ENCODE measurements at places on chromosomes 1 and 21. TPM values are rescaled to one million over a fixed set of nuclear protein-coding genes. Genes with fewer than 3 reads are reported as not detected.

GRCh38 chr1:212640223-212640878 lies 31.8 kb downstream of the ATF3 start:
- DNase-seq, result no peak

DNA sequence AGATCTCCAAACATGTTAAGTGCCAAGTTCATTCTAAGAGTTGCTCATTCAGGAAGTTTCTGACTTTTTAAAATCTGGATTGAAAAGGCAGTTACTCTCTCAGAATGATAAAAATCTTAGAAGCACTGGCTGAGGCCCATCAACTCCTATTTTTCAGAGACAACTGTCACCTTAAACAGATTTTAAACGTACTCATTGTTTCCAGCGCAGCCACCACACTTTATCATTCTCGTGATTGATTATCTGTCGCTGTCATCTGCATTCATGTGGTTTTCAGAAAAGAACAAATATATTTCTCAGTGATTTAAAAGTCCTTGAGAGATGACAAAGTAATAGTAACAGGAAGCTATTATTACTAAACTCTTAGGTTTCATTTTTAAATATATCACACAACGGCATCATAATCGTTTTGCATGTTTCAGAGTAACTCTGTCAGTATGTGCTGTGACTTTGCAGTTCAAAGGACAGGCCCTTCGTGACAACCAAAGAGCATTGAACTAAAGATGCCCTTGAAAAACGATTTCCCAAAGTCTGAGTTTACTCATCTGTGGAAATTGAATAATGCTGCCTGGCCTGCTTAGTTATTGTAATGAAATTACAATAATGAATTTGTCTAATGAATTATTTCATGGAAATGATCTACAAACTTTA lies 14.9 kb upstream of the KCNK1 start:
- DNase-seq, result no peak

DNA sequence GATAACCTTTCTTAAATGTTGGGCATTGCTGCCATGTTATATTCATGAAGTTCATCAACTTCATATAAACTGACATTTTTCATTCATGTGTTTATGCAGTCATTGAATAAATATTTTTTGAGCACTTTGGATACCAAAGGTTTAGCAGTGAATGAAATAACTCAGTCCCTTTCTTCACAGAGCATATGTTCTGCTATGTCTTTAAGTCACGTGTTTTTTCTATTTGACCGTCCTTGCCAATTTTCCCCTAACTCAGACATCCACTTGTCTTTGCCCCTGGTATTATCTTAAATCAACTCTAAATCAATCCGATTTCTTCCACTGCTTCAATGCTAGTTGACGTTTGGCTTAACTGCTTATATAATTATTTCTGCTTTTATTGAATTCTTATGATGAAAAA lies 16.6 kb downstream of the ADARB1 start:
- no peak for DNase-seq

- DNase-seq, result peak; percentile 55
Observed at GRCh38 chr1:54355931-54356679, 50.1 kb downstream of the SSBP3 start.

DNA sequence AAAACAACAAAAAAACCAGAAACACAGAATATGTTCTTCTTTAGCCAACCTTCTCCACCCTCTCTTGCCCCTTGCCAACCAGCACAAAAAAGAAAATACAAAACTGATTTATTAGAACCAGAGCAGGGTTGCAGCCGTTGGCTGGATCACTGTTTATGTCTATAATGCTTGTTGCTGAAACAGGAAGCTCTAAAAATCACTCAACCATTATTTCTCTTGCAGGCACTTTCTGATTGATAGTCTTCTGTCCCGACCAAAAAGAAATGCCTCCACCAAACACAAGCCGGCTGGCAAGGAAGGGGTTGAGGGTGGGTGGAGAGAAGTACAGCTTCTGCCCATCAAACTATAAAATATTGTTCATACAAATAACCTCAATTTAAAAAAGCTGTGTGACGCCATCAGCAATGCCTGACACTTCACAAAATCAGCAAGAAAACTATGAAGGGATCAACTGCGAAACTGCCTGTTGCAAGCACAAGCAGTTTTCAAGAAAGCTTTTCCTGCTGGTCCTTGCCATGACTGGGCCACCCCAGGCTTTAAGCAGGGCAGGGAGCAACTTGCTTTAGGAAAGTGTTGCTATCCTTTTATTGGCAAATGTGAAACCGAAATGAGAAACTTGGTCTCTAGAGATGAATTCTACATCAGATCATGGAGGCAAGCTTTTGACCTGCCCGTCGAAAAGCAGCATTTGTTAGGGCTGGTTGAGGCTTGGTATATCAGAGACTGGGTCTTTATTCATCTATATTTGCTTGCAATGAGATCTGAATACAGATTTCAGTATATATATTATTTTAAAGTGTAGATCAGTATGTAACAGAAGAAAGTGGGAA lies 174.2 kb downstream of the RUNX1 start:
- no peak for DNase-seq

DNA sequence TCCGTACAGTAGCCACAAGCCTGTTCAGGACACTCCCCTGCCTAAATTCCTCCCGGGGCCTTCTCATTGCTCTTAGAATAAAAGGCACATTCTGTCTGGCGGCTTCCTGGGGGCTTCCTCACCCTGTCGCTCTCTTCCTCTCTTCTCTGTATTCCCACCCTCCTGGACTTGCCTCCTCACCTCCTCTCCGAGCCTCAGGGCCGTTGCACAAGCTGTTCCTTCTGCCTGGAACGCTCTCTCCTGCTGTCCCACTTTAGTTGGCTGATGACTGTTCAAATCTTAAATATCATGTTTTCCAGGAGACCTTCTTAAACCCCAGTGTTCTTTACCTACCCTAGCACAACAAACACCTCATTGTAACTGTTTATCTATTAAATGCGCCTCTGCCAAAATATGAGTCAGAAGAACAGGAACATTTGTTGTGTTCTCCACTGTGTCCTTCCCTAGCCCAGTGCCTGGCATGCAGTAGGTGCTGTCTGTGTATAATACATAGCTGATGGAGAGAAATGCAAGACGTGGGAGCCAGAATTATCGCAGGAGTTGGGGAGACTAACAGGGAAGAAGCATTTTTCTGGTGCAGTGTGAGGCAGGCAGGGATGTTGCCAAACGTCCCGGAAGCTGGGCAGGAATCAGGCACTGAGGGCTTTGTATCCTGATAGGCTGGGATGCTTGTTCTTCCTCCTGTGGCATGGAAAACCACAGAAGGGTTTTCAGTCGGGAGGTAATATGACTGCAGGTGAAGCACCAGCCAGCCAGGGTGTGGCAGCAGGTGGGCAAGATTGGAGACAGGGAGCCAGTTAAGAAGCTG lies 24.1 kb upstream of the THRAP3 start:
- no peak for DNase-seq

GRCh38 chr1:83931658-83932253 lies 67.2 kb downstream of the TTLL7 start:
- DNase-seq, result no peak

DNA sequence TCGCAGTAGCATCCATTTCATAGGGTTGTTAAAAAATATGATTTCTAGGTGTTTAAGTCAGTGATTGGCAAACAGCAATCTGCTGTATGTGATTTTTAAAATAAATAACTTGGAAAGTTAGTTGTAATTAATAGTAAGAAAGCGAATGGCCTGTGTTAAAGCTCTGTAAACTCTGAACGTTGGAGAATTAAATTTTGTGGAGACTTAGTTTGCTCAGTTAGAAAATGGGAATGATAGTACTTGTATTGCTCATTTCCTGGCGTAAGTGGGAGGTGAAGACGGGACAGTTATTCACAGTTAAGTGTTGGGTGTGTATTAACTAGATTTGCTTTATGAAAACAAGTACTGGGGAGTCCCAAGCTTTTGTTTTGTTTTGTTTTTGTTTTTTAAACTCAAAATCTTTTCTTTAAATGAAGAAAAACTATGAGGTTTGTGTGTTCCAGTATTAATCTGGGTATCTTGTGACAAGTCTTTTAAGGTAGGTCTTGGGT lies 995 bp downstream of the CACYBP start:
- DNase-seq, result no peak

The FAM163A gene
- total RNA-seq, result not detected

The KRTAP12-2 gene
- total RNA-seq, result not detected

The AGT gene
- 3.5 TPM for total RNA-seq

All from lung (tissue), 17 donors.